ENCODE measurements at places on chromosomes 11 and 22.

DNA sequence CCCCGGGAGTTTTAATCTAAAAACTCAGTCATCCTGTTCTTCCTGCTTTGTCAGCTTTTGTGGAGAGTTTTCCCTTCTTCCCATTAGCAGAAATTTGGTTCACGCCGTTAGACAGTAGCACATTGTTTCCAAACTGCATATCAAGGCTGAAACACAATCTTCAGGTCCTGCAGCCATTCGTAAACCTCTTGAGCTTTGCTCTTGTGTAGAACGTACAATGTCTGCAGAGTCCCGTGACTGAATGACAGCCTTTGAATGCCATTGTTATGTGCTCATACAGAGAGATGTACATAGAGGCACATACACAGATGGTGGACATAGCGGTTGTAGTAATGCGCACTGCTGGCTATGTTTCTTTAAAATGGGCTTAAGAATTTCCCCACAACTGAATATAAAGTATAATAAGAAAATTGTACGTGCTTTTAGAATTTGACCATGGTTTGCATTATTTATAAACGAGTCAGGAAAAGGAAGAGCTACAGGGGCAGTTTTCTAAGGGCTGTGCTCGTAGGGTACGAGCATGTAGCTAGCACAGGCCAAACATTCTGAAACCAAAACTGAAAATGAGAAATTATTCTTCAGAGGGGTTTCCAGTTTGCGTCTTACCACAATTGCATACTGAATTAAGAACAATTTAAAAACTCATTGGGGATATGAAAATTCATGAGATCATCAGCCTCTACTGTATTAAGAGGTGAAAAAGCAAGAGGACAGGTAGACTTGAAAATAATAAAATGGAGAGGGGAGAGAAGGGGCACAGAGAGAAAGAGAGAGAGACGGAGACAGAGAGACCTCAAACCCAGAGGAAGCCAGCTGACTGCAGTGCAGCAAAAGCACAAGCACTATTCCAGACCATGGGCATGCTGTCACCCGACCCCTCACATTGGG lies 310.1 kb downstream of the CADM1 start:
- no peak for DNase-seq

DNA sequence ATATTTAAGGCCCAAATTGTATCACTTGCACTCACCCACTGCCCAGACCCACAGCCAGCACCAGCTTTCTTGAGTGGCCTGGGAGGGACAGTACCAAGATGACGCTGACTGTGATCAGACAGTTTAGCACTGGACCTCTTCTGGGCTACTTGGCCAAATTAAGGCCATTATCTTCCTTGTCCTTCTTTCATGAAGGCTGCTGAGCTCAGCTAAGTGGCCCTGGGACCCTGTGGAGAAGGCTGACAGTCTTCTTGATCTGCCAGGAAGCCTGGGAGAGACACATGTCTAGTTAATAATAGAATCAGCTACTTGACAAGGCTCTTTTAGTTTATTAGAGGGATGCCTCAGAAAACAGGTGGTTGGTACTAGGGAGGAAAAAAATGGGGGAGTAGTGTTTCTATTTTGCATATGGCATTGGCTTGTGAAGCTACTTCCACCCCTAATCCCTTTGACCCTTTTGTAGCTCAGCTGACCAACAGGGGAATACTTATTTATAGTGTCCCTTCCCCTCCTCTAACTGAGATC lies 127.9 kb upstream of the NTM start:
- no peak for DNase-seq

DNA sequence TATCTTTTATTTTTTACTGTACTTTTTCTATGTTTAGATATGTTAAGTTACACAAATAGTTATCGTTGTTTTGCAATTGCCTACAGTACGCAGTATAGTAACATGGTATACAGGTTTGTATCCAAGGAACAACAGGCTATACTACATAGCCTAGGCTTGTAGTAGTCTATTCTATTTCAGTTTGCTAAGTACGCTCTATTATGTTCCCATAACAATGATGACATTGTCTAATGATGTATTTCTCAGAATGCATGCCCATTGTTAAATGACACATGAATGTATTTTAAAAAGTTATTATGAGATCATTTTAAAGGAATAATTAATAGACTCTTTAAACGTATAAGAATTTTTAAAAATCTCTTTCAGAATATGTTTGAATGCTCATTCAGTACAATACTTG lies 696.7 kb upstream of the CCDC90B start:
- DNase-seq, result no peak

DNA sequence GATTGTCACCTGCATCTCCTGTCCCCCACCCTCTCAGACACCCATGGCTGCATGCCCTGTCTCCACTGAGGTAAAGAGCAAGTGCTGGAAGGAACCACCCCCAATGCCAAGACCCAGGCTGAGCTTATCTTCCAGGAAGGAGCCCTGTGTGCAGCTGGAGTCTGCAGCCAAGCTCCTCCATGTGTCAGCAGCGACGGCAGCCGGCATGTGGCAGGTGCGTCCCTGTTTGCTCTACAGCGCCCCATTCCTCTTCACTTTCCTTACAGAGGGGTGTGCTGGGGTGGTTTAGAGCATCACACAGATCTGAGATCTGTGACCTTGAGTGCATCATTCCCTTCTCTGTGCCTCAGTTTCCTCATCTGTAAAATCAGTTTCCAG lies 7.7 kb upstream of the MN1 start:
- DNase-seq, result no peak

DNA sequence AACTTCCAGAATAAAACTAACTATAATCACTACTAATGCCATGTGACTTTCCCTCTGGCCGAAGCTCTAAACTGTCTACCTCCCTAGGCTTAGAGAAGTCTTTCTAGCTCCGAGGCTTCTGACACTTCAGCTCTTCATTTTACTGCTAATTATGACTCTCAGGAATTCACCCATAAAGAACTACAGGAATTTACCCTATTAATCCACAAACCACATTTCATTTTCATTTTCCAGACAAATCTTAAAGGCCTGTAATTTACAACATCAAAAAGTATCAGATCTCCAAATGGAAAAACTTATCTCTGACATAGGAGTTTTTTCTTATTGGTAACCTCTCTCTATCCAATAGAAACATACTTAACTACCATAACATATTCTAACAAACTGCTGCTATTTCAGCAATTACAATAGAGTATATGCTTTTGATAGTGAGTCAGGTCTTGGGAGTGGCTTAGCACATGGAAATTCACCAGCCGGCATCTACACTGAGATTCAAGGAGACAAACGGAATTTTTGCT lies 33.4 kb downstream of the MRTFA start:
- no peak for DNase-seq

GRCh38 chr11:130638033-130638432 lies 189.6 kb downstream of the ADAMTS15 start:
- DNase-seq, result no peak

DNA sequence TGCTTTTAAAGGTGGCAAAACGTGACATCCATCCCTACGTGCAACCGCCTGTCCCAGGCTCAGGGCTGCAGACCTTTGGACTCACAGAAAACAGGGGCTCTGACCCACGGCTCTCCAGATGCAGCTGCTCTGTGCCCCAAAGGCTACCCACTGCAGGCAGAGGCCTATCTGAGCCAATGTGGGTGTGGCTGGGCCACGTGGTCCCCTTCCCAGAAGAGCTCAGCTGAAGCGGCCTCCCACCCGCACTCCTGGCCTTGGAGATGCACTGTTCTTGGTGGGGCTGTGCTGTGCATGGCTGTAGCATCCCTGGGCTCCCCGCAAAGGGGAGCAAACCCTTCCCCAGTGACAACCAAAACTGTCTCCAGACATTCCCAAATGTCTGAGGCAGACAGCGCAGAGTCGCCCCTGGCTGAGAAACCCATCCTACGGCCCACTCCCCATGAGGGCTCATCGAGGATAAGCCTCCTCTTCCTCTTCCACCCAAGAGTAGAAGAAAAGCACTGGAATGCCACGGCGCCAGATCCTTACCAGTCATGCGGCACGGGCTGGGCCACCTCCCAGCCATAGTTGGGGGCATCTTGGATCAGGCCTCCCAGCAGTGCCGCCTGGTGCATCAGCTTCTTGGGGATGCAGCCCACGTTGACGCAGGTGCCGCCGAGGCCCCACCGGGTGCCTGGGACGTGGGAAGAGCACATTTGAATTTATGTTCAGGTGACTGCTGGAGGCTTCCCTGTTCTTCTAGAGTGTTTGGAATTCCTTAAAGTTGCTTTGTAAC lies 23.1 kb upstream of the COMT start:
- DNase-seq, result no peak

GRCh38 chr22:29831958-29832357 lies 6.1 kb downstream of the ASCC2 start:
- no peak for DNase-seq

- DNase-seq, result no peak
Measured at GRCh38 chr22:25509374-25509791, 55.1 kb upstream of the GRK3 start.

- DNase-seq, result peak; percentile 34
Measured at GRCh38 chr22:46673662-46674236, 53.6 kb downstream of the GRAMD4 start.

DNA sequence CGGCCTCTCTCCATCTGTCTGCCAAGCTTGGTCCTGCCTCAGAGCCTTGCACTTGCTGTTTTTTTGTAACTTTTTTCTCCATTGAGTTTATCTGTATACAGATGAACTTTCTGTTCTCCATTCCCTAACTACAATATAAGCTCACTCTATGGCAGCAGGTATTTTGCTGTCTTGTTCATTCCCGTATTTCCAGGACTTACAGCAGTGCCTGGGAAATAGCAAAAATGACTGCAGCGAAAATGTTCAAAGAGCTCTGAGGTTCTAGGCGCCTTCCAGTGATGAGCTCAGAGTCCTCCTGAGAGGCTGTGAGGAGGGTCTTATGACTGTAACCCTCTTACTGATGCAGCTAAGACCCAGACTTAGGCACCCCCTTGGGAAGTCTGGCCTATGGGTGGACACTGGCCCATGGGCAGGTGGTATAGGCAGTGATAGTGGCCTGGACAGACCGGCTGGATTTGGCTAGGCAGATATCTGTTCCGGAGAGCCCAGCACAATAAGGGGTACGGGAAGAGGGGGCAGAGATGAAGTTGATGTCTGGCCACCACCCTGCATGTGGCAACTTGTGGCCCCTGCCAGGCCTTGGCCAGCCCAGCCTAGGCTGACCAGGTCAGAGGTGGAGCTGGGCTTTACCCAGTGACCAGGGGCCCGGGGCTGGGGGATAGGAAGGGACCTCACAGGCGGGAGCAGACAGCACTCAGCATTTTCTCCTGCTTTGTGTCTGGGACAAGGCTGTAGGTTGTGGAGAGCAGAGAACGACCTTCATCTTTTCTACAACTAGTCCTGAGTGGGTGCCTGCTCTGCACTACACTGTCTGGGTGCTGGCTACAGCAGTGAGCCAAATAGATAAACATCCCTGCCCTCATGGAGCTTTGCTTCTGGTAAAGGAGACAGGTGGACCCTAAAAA lies 4.6 kb downstream of the ATF4 start:
- DNase-seq, result no peak

DNA sequence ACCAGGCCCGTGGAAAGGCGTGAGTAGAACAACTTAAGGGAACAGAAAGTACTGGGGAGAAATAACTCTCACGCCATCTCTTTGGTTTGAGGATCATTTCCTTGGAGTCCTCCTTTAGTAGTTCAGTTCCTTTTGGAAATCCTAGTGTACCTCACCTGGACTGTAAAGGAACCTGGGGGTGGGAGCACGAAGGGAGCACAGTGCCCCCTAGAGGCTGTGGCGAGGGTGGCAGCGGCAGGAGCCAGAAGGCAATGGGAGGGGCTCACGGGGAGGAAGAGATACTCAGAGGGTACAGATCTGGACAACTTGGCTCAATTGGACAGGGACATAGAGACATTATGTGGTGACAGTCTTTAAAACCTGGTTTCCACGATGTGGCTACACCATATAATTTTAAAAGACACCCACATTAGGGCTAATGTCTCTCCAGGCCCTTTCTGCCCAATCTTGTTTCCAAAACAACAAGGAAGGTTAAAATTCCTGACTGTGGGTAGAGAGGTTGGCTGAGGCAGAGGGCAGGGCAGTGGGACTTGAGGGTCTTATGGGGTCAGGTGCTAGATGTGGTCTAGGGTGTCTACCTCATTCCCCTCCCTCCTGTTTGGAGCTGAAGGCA lies 87.0 kb downstream of the CSNK2A3 start:
- DNase-seq, result peak; percentile 61

DNA sequence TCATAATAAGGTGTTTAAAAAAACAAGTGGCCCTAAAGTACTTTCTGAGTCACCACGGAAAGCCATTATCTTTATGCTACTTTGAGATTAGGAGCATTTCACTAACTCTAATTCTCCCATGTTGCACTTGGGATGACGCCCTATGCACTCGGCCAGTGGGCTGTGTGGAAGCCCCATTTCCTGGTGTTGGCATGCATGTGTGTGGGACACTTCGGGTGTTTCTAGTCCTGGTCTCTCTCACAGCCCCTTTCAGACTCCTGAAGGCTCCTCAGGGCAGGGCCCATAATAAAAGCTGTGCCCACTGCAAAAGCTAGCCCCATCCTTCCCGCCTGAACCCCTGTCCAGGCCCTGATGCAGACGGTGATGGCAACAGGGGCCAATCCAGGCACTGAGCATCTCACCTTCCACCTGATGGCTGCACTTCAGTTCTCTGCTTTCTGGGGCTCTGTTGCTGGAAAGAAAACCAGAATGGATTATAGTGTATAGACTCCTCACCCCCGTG lies 14.9 kb upstream of the FXYD2 start:
- no peak for DNase-seq

DNA sequence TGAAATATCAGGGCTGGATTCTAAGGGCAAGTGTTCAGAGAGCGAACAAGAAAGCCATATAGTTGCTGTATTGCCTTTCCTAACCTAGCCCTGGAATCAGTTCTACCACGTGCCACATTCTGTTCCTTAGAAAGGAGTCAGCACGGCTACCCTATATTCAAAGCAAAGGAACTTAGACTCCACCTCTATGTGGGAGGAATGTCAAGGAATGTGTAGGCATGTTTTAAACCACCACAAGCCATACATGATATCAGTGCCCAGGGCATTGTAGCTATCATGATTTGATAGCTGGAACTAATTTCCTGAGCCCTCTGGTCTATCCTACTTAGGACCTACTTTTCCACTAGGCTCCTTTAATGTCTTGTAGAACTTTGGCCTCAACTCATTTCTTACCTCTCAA lies 2.5 kb upstream of the EIF4ENIF1 start:
- DNase-seq, result no peak

- DNase-seq, result no peak
Measured at GRCh38 chr11:26993965-26994457, at the start of gene FIBIN. Gene FIBIN, plus strand, starts transcription at chr11:26994112. Its CDS starts 415 bp downstream, at chr11:26994527.

GRCh38 chr11:38014405-38014804 lies 1416.4 kb upstream of the RAG2 start:
- DNase-seq, result no peak

GRCh38 chr22:40519284-40519947 lies 117.1 kb downstream of the MRTFA start:
- no peak for DNase-seq

DNA sequence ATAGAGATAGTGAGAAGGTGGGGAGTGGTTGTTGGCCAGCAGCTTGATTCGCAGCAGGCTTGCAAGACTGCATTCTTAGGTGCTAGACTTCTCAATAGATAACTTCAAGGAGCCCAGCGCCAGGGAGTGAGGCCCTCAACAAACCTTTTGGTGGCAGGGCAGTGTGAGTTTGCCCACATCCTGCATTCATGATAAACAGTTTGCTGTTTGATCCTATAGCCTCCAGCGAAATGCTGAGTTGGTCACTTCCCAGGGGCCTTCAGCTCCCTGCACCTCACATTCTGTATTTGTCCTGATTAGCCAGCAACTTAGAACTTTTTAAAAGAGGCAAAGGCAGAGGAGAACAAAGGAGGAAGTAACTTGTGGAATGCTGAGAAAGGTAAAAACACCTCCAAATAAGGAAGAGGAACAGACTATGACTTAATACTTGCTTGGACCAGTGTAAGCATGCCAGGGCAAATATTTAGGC lies 25.1 kb downstream of the OR10A6 start:
- DNase-seq, result no peak
